ENCODE measurements at places on chromosomes 7 and 10. TPM values are rescaled to one million over a fixed set of nuclear protein-coding genes. Genes with fewer than 3 reads are reported as not detected.

OR2A12 gene
- polyA plus RNA-seq, result not detected

MACROH2A2 gene
- polyA plus RNA-seq, result 5.6 TPM

CPA4 gene
- polyA plus RNA-seq, result not detected

FKBP6 gene
- polyA plus RNA-seq, result not detected

HSPA12A gene
- polyA plus RNA-seq, result not detected

PARD3 gene
- polyA plus RNA-seq, result 0.13 TPM

CHN2 gene
- polyA plus RNA-seq, result 1.8 TPM

ASIC3 gene
- polyA plus RNA-seq, result not detected

PROSER2 gene
- 1.1 TPM for polyA plus RNA-seq

KCNK18 gene
- polyA plus RNA-seq, result not detected

ZDHHC4 gene
- 80.8 TPM for polyA plus RNA-seq

CAMK2B gene
- not detected for polyA plus RNA-seq

DGKI gene
- polyA plus RNA-seq, result not detected

MINPP1 gene
- 11.0 TPM for polyA plus RNA-seq

AKR1C2 gene
- not detected for polyA plus RNA-seq

COL1A2 gene
- not detected for polyA plus RNA-seq

ZKSCAN1 gene
- polyA plus RNA-seq, result 47.0 TPM

C10orf67 gene
- polyA plus RNA-seq, result 0.31 TPM

IL6 gene
- not detected for polyA plus RNA-seq

CPA2 gene
- not detected for polyA plus RNA-seq

PLPP4 gene
- polyA plus RNA-seq, result not detected

ITPRID1 gene
- polyA plus RNA-seq, result not detected

TBRG4 gene
- polyA plus RNA-seq, result 48.5 TPM

MMP21 gene
- polyA plus RNA-seq, result not detected

EN2 gene
- polyA plus RNA-seq, result not detected

TRIM74 gene
- not detected for polyA plus RNA-seq

PAPOLB gene
- polyA plus RNA-seq, result not detected

ANKRD2 gene
- not detected for polyA plus RNA-seq

INMT gene
- 0.77 TPM for polyA plus RNA-seq

LIPF gene
- not detected for polyA plus RNA-seq

PTPN20 gene
- 0.67 TPM for polyA plus RNA-seq

TAC1 gene
- polyA plus RNA-seq, result not detected

ADRB1 gene
- polyA plus RNA-seq, result not detected

STK32C gene
- polyA plus RNA-seq, result 8.5 TPM

TMUB1 gene
- polyA plus RNA-seq, result 66.7 TPM

CHST15 gene
- polyA plus RNA-seq, result 0.13 TPM

JAKMIP3 gene
- polyA plus RNA-seq, result not detected

MMRN2 gene
- 0.15 TPM for polyA plus RNA-seq

WASL gene
- 2.9 TPM for polyA plus RNA-seq

BAIAP2L1 gene
- polyA plus RNA-seq, result 0.42 TPM

LIPN gene
- polyA plus RNA-seq, result 0.22 TPM

SYCE1 gene
- 0.76 TPM for polyA plus RNA-seq

ADAM22 gene
- polyA plus RNA-seq, result 0.21 TPM

ADO gene
- polyA plus RNA-seq, result 1.00 TPM

AKR1C4 gene
- polyA plus RNA-seq, result not detected

TMEM273 gene
- 101 TPM for polyA plus RNA-seq

NSUN6 gene
- 10.6 TPM for polyA plus RNA-seq

TDRD1 gene
- polyA plus RNA-seq, result 0.05 TPM

HOXA2 gene
- polyA plus RNA-seq, result not detected

PNLIPRP1 gene
- not detected for polyA plus RNA-seq

NPC1L1 gene
- not detected for polyA plus RNA-seq

IFIT5 gene
- 13.6 TPM for polyA plus RNA-seq

HSPB1 gene
- polyA plus RNA-seq, result 49.7 TPM

CHAT gene
- not detected for polyA plus RNA-seq

TRAPPC14 gene
- 1.4 TPM for polyA plus RNA-seq

NEUROD6 gene
- not detected for polyA plus RNA-seq

MYL10 gene
- polyA plus RNA-seq, result not detected
